ENCODE measurements at places on chromosomes 2 and 18. TPM values are rescaled to one million over a fixed set of nuclear protein-coding genes. Genes with fewer than 3 reads are reported as not detected.

NEU4 gene
- total RNA-seq: not detected

GREB1L gene
- total RNA-seq: 1.1 TPM

SERPINB10 gene
- total RNA-seq: not detected

CHRND gene
- total RNA-seq: not detected

SAG gene
- total RNA-seq: not detected

C1GALT1C1L gene
- 0.97 TPM for total RNA-seq

CTNNA2 gene
- under 0.01 TPM for total RNA-seq

SERPINB13 gene
- not detected for total RNA-seq

MAP2 gene
- total RNA-seq: 23.2 TPM

SERPINB3 gene
- total RNA-seq: not detected

NT5C1B gene
- total RNA-seq: not detected

SLC19A3 gene
- total RNA-seq: not detected

SERPINB11 gene
- not detected for total RNA-seq

EMILIN1 gene
- 147 TPM for total RNA-seq

DOK6 gene
- total RNA-seq: 8.0 TPM

MARCHF4 gene
- 2.3 TPM for total RNA-seq

CCDC121 gene
- 0.85 TPM for total RNA-seq

MFF gene
- 72.7 TPM for total RNA-seq

APCDD1 gene
- 511 TPM for total RNA-seq

AGXT gene
- total RNA-seq: not detected

KIF5C gene
- 0.16 TPM for total RNA-seq

SULT1C4 gene
- total RNA-seq: 0.16 TPM

SCYGR4 gene
- not detected for total RNA-seq

DCTN1 gene
- total RNA-seq: 172 TPM

COLEC12 gene
- total RNA-seq: 297 TPM

HRH4 gene
- total RNA-seq: not detected

ARHGEF4 gene
- total RNA-seq: 5.5 TPM

SCN3A gene
- total RNA-seq: not detected

GCG gene
- not detected for total RNA-seq

ALLC gene
- total RNA-seq: not detected

HOXD1 gene
- 2.9 TPM for total RNA-seq

HAAO gene
- 7.0 TPM for total RNA-seq

XPO1 gene
- 157 TPM for total RNA-seq

CYP27A1 gene
- total RNA-seq: 35.2 TPM

NOSTRIN gene
- total RNA-seq: 0.12 TPM
